Ureter (tissue), 1 donor: ENCODE measurements at places on chromosomes 1 and 21.

DNA sequence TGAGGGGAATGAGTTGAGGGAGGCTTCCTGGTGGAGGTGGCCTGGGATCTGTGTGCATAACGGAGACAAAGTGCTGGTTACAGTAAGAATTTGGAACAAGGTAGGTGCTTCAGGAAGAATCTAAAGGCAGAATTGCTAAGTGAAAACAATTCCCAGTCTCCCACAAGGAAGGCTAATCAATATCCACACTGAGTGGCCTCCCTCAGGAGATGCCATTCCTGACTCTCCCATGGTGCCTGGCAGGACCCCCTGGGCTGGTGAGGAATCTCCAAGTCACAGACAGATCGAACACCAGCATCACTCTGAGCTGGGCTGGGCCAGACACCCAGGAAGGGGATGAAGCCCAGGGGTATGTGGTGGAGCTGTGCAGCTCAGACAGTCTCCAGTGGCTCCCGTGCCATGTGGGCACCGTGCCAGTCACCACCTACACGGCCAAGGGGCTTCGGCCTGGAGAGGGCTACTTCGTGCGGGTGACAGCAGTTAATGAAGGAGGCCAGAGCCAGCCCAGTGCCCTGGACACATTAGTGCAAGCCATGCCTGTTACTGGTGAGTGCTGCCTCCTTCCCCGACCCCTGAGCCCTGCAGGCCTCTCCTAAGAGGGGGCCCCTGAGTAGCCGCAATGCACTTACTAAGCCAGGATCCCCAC lies 30.7 kb downstream of the IGFN1 start:
- no peak for DNase-seq

GRCh38 chr1:151944857-151945575 lies 35.7 kb upstream of the THEM4 start:
- no peak for DNase-seq

DNA sequence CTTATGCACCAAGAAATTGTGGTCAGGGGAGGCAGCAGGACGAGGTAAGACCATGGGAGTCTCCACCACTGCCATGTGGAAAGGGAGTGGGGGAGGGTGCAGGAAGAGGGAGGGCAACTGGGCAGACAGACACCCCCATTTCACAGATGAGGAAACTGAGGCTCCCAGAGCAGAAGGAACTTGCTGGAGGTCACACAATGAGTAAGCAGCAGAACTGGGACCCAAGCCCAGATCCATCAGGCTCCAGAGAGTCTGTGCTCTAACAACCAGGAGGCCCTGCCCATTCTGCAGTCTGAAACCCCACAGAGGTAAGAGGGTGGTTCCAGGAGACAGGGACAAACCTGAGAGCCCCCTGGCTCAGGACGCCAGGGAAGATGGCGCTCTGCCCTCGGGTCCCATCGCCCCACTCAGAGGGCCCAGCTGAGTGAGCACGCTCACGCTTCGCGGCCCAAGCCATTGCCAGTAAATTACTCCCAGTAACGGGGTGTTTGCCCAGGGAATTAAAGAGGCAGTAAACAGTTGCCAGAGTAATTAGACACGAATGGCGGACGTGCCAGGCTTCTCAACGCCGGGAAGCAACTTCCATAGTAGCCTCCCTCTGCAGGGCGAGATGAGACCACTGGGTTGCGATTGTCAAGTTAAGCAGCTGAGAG lies 59.2 kb downstream of the MATN1 start:
- no peak for DNase-seq

DNA sequence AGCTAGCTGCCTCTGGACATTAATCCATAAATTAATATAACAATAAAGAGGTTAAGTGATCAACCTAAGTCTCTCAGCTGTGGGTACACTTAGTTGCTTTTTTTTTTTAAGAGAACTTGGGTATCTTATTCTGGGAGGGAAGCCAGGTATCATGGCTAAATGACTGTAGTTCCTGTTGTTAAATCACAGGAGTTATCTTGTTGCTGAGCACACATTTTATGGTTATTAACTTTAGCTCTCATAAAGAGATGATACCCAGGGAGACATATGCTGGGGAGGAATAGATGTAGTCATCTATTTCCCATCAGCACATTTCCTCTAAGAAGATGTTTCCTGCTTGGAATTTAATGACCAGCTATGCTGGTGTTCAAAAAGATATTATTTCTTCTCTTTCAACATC lies 227.8 kb downstream of the PTGER3 start:
- DNase-seq, result no peak

- no peak for DNase-seq
Measured at GRCh38 chr1:239676522-239677273, 290.3 kb downstream of the CHRM3 start.

DNA sequence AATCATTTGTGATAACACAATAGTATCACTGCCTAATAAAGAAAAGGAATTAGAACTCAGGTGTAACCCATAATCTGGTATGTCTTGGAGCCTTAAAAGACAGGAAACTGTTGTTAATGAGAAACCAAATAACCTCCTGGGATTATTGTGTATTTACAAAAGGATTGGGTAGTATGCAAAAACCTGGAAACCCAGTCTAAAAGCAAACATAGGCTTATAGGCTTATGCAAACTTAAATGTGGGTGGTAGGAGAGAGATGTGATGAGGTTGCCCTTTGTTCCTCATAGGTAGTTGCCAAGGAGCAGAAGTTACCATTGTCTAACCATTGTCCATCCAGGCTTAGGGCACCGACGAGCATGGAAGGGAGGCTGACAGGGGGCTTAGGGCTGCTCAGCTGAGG lies 165.8 kb downstream of the AK5 start:
- no peak for DNase-seq

DNA sequence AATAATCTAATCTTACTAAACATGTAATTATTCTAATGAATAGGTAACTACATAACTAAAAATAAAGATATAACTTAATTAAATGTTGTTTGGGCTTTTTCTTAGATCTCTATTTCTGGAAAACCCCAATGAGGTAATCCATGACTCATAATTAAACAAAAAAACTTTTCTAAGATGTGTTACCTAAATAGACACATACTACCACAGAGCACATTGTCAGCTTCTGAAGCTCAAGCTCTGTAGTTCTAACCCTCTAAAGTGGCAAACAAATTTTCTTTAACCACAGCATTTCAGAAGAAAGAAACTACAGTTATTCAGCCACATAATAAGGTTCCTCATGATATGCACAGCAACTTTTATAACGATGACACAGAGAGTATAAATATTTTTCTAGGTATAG lies 4.2 kb downstream of the OR6K3 start:
- no peak for DNase-seq

DNA sequence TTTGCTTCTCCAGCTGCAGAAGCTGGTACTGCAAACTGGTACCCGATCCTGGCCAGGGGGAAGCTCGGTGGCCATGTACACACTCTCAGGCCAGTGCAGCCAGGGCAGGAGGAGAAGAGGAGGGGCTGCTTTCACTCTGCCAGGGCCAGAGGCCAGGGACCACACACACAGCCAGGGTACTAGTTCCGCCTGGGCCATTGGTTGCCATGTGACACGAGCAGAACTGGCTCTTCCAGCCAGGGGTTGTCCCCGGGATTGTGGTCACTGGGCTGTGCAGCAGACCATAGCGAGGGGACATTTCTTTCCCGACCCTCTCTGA lies 3.7 kb upstream of the SHISAL2A start:
- no peak for DNase-seq

- no peak for DNase-seq
Measured at GRCh38 chr1:45957684-45958083, 154.3 kb downstream of the MAST2 start.

DNA sequence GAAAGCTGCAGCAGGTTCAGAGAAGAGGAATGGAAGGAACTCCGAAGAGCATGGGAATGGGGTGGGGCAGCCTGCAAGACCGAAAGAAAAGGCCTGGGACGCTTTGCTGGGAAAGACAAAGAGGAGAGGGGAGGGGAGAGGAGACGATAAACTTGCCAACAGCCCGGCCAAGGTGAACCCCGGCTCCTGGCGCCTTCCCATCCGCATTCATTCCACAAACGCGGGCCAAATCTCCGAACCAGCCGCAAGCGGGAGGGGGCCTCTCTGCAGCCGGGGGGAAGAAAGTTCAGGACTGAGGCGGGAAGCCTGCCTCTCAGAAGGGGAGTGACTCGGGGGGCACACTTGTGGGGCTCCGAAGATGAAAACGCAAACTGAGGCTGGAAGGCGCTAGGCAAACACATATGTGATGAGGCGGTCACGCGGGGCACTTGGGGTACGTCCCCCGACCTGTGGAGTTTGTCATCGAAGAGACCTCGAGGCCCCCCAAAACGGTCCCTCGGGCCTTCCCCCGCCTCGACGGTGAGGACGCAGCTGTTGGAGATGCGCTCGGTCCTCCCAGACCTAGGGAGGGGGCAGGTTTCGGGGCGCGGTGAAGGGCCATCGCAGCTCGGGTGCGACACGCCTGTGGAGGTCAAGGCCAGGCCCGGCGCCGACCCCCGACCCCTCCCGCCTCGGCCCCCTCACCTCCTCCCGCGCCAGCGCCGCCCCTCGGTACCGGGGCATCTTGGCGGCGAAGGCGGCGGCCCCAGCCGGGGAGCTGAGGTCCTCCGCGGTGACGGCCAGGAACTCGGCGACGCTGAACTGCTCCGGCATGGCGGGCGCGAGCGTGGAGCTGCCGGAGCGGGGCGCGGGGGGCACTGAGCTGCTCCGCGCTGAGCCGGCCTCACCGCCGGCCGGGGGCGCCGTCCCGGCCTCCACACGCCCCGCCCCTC lies at the start of gene ASAP3:
Gene ASAP3 (minus strand): TSS at position 859 of the 932 bp plus-strand sequence. CDS start 46 bp downstream, at position 813.
- peak; percentile 58 for DNase-seq

- no peak for DNase-seq
Measured at GRCh38 chr1:114549137-114549536, 32.3 kb downstream of the BCAS2 start.

DNA sequence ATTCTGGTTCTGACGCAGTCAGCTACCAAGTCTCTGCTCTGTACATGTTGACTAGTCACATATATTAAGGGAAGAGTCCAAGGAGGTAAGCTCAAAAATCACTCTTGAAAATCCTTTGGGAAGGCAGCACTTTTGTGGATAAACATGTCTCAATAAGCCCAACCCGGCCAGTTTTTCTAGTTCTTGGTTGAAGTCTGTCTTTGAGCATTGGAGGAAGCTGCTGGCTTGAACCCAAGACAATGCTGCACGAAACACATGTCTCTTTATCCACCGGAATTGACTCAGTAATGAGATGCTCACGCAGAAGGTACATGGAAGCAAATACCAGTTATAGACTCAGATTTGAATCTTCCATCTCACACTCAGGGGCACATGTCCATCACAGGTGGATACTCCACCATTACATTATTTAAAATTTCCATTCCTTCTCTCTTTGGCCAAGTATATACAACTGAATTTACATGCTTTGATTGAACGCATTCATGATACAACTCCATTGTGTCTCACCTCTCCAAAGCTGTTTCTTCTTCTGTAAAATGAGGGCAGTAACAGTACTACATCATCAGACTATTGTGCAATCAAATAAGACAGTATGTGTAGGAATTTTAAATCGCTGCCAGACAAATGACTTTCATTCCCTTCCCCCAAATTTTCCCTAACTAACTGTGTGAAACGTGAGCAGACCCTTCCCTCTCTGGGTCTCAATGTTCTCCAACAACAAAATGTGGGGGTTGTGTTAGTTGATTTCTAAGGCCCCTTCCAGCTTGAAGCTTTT lies 9.6 kb upstream of the GUCA2A start:
- peak; percentile 59 for DNase-seq

- peak; percentile 76 for DNase-seq
Measured at GRCh38 chr1:182781841-182782586, 7.6 kb upstream of the NPL start.

DNA sequence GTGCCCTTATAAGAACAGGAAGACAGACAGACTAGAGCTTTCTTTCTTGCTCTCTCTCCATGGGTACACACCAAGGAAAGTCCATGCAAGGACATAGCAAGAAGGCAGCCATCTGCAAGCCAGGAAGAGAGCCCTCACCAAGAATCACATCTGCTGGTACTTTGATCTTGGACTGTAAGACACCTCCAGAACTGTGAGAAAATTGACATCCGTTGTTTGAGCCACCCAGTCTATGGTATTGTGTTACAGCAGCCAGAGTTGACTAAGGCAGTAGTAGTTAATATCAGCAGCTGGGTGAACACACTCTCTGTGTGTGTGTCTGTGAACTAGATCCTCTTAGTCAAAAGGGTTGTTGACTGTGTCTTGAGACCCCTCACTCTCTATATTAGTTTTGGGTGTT lies 53.8 kb upstream of the PPP2R5A start:
- DNase-seq, result no peak

- DNase-seq, result no peak
Measured at GRCh38 chr1:30878016-30878415, 30.5 kb downstream of the SDC3 start.

GRCh38 chr1:111723091-111723806 lies 15.9 kb downstream of the INKA2 start:
- DNase-seq, result no peak

DNA sequence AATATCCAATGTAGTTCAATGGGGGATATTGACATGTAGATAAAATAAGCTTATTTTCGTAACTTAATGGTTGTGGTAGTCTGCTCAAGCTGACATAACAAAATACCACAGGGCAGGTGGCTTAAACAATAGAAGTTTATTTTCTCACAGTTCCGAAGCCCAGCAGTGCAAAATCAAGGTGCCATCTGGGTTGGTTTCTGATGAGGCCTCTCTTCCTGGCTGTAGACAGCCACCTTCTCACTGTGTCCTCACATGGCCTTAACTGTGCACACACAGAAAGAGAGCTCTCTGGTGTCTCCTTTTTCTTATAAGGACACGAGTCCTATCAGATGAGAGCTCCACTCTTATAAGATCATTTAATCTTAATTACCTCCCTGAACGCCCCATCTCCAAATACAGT lies 64.8 kb upstream of the IPO9 start:
- no peak for DNase-seq

GRCh38 chr1:231485029-231485784 lies 43.3 kb upstream of the TSNAX start:
- no peak for DNase-seq

DNA sequence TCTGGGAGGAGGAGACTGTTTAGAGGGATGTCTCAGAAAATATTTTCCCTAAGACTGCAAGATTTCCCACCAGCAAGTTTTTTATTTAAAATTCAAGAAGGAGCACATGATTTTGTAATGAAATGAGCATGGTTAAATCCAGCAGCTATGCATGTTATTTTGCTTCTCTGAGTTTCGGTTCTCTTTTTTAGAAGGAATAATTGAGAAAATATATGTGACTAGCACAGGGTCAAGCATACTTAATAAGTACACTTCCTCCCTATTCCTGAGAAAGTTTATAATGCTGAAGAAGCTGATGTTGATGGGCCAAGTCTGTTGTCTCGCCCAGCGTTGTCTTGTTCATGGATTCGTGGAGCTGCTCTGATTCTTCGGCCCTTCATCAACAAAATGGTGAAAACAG lies 51.2 kb downstream of the EXO1 start:
- no peak for DNase-seq

DNA sequence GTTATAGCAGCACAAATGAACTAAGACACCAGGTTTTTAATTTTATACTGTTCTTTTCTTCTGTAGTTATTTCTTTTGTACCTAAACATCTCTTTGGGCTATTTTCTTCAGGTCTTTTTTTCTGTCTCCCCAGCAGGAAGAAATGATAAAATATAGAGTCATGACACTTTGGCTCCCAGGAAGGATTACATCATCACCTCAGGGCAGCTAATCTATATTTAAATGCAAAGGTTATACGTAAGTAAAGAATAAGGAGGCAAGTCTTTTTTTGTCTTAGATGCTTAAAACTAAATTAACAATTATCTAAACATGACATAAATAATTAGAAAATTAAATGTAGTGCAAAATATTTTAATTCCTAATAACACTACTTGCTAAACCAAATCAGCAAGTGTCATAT lies 57.0 kb downstream of the WARS2 start:
- DNase-seq, result no peak
